ENCODE measurements at places on chromosomes 2 and 18. TPM values are rescaled to one million over a fixed set of nuclear protein-coding genes. Genes with fewer than 3 reads are reported as not detected.

- H3K4me3 ChIP-seq, result no peak overlapping the region
- no peaks in the 10 kb centered on the region for H3K36me3 ChIP-seq
- no peaks in the 10 kb centered on the region for H3K27me3 ChIP-seq
- peaks cover 4% of the 10 kb centered on the region for H3K4me1 ChIP-seq
- DNase-seq, result no peak
These were observed 86.1 kb downstream of the MSH2 start for GRCh38 chr2:47488870-47489584.

GRCh38 chr2:23446916-23447315 lies 61.9 kb downstream of the KLHL29 start:
- no peaks in the 10 kb centered on the region for H3K36me3 ChIP-seq
- no peaks in the 10 kb centered on the region for H3K27me3 ChIP-seq
- H3K27ac ChIP-seq, result no peak overlapping the region
- DNase-seq, result no peak
- no peaks in the 10 kb centered on the region for H3K4me1 ChIP-seq

GRCh38 chr18:9335697-9336045 lies 1.1 kb downstream of the TWSG1 start:
- no peaks in the 10 kb centered on the region for H3K36me3 ChIP-seq
- peak overlapping the region; percentile 52 for H3K4me3 ChIP-seq
- H3K27me3 ChIP-seq, result no peaks in the 10 kb centered on the region

DNA sequence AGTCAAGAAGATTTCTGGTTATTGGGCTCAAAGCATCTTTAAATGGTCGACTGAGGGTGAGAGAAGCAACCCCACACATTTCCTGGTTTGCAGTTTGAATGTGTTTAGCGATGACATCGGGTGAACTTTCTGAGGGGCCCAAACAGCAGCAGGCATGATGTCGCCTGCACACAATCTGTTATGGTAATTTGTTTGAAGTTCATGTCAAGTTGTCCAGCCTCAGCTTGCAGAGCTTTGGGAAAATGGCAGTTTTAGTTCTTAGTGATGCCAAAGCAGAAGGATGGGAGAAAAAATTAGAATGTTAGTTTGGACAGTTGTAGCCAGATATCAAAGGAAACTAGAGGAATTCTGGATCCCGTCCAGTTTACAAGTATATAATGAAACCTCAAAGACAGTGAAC lies 284.6 kb downstream of the MBD5 start:
- no peaks in the 10 kb centered on the region for H3K36me3 ChIP-seq
- H3K4me1 ChIP-seq, result no peaks in the 10 kb centered on the region
- no peak overlapping the region for H3K4me3 ChIP-seq

DNA sequence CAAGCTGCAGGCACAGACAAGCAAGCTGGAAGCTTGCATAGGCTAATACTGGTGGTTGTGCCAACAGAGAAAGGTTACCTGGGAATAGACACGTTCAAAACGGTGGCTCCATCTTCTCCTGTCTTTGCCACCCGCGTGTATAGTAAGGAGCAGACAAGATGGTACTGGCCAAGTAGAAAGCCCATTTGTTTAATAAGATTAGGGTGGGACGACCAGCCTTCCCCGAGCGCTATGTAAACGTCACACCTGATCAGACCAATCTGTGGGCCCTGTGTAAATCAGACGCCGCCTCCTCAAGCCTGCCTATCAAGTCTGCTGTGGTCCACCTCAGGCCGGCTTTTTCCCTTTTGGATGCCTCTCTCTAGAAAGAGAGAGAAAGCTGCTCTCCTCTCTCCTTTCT lies 189.2 kb downstream of the LAMA1 start:
- H3K4me1 ChIP-seq, result no peaks in the 10 kb centered on the region
- no peak overlapping the region for H3K4me3 ChIP-seq

DNA sequence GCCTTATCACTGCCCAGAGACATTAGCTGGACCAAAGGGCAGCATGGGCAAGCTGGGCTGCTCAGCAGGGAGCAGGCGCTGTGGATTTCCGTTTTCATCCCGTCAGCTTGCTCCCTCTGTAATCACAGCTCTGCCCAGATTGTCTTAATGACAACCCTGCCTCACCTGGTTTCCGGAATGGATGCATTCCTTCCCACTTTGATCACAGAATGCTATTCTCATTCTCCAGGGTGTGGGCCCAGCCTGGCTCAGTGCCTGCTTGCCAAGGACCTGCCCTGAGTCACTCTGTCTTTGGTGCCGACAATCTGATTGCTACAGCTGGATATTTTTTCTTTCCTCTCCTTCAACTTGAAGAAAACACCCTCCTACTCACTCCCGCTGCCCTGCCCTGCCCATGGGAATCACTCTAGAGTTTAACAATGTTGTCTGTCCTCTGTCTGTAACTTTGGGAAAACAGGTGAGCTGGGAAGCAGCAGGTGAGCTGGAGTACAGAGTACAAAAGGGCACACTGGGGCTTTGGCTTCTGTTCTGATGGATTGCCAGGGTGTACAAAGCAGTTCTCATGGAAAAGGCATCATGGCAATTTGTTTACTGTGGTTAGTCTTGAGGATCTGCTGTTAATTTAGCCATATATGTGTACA lies 27.2 kb upstream of the FAM136A start:
- no peaks in the 10 kb centered on the region for H3K27me3 ChIP-seq
- no peak for DNase-seq
- H3K36me3 ChIP-seq, result no peaks in the 10 kb centered on the region
- H3K4me3 ChIP-seq, result no peak overlapping the region
- no peak overlapping the region for H3K27ac ChIP-seq

Gene FAM161A
- total RNA-seq, result 5.4 TPM

GRCh38 chr18:33051407-33051806 lies 278.6 kb upstream of the KLHL14 start:
- no peak for DNase-seq
- no peaks in the 10 kb centered on the region for H3K27me3 ChIP-seq
- no peak overlapping the region for H3K27ac ChIP-seq

GRCh38 chr2:46091961-46092667 lies 205.1 kb upstream of the EPAS1 start:
- H3K4me3 ChIP-seq, result no peak overlapping the region
- H3K36me3 ChIP-seq, result no peaks in the 10 kb centered on the region
- DNase-seq, result no peak
- H3K27ac ChIP-seq, result no peak overlapping the region

Gene UGGT1
- 56.8 TPM for total RNA-seq

Gene ALPP
- total RNA-seq, result not detected

Gene VIL1
- not detected for total RNA-seq

GRCh38 chr2:32715981-32716380 lies 88.1 kb downstream of the TTC27 start:
- no peaks in the 10 kb centered on the region for H3K4me1 ChIP-seq
- H3K4me3 ChIP-seq, result no peak overlapping the region
- H3K27ac ChIP-seq, result no peak overlapping the region

DNA sequence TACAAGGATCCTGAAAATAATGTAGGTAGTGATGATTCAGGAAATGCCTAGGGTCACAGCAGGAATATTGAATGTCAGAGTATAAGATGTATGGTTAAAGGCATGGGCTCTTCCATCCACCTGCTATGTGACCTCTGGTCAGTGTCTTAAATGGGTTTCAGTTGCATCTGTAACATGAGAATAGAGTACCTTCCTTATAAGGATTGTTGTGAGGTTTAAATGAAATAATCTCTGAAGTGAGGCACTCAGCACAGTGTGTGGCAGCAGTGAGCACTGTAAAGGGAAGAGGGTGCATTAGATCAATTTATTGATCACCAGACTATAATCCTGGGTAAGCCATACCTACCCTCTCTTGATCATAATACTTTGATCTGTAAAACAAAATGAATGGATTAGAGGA lies 319.1 kb downstream of the SLC4A3 start:
- no peak for DNase-seq
- no peaks in the 10 kb centered on the region for H3K36me3 ChIP-seq
- no peak overlapping the region for H3K4me3 ChIP-seq
- H3K27me3 ChIP-seq, result no peaks in the 10 kb centered on the region

GRCh38 chr18:79472176-79472575 lies 76.4 kb downstream of the NFATC1 start:
- H3K4me1 ChIP-seq, result no peaks in the 10 kb centered on the region
- no peak overlapping the region for H3K27ac ChIP-seq
- no peak overlapping the region for H3K4me3 ChIP-seq
- H3K27me3 ChIP-seq, result no peaks in the 10 kb centered on the region
- no peak for DNase-seq

- DNase-seq, result no peak
- no peaks in the 10 kb centered on the region for H3K4me1 ChIP-seq
- H3K4me3 ChIP-seq, result no peak overlapping the region
- no peaks in the 10 kb centered on the region for H3K36me3 ChIP-seq
These were observed 166.6 kb downstream of the PMAIP1 start for GRCh38 chr18:60066219-60066975.

DNA sequence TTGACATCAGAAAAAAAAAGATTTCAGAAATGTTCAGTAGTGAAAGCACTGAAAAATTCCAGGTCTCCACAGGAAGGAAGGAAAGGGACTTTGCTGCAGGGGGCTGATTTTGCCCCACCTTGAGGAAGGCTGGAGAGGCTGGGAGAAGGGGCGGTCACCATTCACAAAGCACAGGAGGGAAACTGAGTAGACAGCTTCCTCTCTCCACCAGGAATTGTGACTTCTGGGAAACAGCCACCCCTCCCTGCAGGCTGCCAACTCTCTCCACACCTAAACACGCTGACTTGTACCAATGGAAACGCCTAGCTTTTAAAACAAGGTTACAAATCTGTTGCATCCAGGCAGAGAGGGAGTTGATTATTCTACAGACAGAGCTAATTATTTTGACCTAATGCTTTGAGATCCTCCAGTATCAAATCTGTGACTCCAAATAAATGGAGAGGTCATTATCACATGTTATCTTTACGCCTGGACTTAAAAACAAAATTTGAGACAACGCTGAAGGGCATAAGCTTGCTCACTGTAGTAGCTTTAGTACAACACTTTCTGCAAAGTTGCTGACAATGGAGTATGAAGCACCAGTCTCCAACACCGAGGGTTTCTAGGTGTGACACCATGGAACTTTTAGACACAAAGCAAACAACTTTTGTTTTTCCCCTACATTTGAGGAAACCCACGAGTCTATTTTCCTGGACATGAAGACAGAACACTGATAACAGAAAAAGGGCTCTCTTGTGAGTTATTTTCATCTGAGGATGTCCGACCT lies 42.7 kb downstream of the EPHA4 start:
- H3K27me3 ChIP-seq, result no peaks in the 10 kb centered on the region
- H3K4me3 ChIP-seq, result peak overlapping the region; percentile 12
- peak; percentile 32 for DNase-seq
- H3K4me1 ChIP-seq, result peaks cover 69% of the 10 kb centered on the region
- peak overlapping the region; percentile 33 for H3K27ac ChIP-seq

- H3K27ac ChIP-seq, result no peak overlapping the region
- H3K27me3 ChIP-seq, result no peaks in the 10 kb centered on the region
- DNase-seq, result no peak
- H3K4me1 ChIP-seq, result no peaks in the 10 kb centered on the region
- no peak overlapping the region for H3K4me3 ChIP-seq
These were observed 139.7 kb downstream of the INO80D start for GRCh38 chr2:205946226-205946625.

Gene POTEJ
- total RNA-seq, result not detected

Gene RBKS
- total RNA-seq, result 1.2 TPM

Gene TBC1D8
- total RNA-seq, result 2.4 TPM

GRCh38 chr18:52468496-52468895 lies 128.5 kb downstream of the DCC start:
- H3K4me3 ChIP-seq, result no peak overlapping the region
- no peaks in the 10 kb centered on the region for H3K36me3 ChIP-seq
- no peaks in the 10 kb centered on the region for H3K4me1 ChIP-seq
- no peak overlapping the region for H3K27ac ChIP-seq
- no peak for DNase-seq

GRCh38 chr2:191001624-191002023 lies 12.3 kb downstream of the STAT1 start:
- peak overlapping the region; percentile 3 for H3K27ac ChIP-seq
- DNase-seq, result no peak
- peaks cover 97% of the 10 kb centered on the region for H3K36me3 ChIP-seq
- peaks cover 51% of the 10 kb centered on the region for H3K4me1 ChIP-seq
- H3K4me3 ChIP-seq, result no peak overlapping the region

GRCh38 chr2:171430516-171431410 lies 3.0 kb downstream of the METTL8 start:
- H3K4me1 ChIP-seq, result peaks cover 24% of the 10 kb centered on the region
- H3K4me3 ChIP-seq, result no peak overlapping the region
- H3K36me3 ChIP-seq, result no peaks in the 10 kb centered on the region
- H3K27ac ChIP-seq, result no peak overlapping the region
- DNase-seq, result no peak
- H3K27me3 ChIP-seq, result no peaks in the 10 kb centered on the region

DNA sequence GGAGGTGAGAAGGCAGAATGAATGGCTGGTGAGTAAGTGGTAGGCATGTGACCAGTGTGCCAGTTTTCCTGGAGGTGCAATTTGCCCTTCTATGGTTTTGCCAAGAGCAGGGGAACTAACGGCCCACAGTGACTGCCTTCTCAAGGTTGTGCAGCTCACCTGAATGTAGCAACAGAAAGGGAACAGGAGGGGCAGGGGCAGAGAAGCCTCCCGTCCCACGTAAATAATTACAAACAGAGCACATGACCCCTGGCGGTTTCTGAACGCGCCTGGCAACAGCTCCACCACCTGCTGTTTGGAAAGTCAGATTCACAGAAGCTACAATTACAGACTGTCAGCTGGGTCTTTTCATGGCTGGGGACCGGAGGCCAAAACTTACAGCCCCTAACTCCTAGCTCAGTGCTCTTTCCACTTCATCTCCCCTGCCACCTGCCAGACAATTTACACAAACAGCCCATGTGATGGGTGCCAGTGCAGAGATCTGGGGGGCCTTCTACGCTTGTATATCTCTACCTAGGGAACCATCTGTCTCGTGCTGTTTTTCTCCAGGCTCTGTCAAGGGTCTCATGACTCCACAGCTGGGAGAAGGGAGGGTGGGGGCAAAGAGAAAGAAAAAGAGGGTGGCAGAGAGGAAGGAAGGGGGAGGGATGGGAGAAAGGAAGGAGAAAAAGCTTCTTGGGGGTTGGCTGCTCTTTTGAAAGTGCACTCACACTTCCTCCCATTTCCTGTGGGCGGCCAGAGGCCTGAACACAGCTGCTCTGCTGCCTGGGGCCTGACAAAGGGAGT lies 69.6 kb downstream of the POLR1A start:
- peak overlapping the region; percentile 37 for H3K4me3 ChIP-seq
- peak overlapping the region; percentile 82 for H3K27ac ChIP-seq
- H3K36me3 ChIP-seq, result peaks cover 22% of the 10 kb centered on the region
- DNase-seq, result peak; percentile 83
- H3K27me3 ChIP-seq, result no peaks in the 10 kb centered on the region

Gene SNED1
- 85.2 TPM for total RNA-seq

DNA sequence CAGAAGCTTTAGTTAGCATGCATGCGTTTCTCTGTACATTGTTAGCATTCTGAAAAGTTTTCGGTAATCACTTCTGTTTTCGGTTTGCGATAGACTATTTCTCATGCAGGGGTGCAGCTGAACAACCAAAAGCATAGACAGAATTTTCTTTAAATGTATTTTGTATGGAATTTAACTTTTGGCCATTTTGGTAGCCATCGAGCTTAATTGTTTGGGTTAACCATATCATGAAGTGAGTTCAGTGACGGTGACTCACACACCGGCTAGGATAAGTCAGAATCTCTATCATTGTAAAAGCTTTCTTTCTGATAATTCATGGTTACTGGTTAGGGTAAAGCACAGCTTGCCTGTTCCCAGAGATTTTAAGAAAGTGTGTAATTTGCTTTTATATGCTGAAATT lies 107.2 kb downstream of the CD226 start:
- H3K36me3 ChIP-seq, result no peaks in the 10 kb centered on the region
- DNase-seq, result no peak
- no peak overlapping the region for H3K4me3 ChIP-seq
- no peaks in the 10 kb centered on the region for H3K4me1 ChIP-seq
- H3K27ac ChIP-seq, result no peak overlapping the region

Gene CCDC178
- not detected for total RNA-seq

Gene CD8A
- total RNA-seq, result 1.9 TPM

Gene MYO7B
- total RNA-seq, result not detected
